ENCODE measurements at places on chromosomes 16 and 17.

DNA sequence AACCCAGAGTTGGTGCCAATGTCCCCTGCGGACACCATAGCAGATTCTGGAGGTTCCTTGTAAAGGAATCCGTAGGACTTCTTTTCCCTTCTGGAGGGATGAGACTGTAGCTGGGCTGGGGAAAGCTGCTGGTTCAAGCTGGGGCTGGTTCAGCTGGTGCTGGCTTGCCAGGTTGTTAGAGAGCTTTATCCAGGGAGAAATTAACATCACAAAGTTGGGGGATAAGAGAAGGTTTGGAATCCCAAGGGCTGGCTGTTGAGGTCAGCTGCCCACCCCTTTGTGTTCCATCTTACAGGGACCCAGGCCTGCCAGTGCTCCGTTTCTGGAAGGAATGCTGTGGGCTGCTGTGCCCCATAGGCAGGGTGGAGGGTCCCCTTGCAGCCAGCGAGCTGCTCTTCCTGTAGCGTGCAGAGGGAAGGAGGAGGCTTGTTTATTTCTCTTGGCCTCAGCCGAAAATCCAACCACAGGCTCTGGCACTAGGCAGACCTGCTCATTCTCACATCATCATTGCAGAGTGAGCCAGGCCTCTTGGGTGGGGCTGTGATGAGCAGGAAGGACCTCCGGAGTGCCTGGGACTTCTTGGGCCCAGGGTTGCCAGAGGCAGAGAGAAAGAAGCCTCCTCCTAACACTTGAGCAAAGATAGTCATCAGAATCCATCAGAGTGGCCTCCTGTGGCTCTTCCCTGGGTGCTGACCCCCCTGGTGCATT is 251.1 kb downstream of the SEC14L1 start:
- DNase-seq = no peak

DNA sequence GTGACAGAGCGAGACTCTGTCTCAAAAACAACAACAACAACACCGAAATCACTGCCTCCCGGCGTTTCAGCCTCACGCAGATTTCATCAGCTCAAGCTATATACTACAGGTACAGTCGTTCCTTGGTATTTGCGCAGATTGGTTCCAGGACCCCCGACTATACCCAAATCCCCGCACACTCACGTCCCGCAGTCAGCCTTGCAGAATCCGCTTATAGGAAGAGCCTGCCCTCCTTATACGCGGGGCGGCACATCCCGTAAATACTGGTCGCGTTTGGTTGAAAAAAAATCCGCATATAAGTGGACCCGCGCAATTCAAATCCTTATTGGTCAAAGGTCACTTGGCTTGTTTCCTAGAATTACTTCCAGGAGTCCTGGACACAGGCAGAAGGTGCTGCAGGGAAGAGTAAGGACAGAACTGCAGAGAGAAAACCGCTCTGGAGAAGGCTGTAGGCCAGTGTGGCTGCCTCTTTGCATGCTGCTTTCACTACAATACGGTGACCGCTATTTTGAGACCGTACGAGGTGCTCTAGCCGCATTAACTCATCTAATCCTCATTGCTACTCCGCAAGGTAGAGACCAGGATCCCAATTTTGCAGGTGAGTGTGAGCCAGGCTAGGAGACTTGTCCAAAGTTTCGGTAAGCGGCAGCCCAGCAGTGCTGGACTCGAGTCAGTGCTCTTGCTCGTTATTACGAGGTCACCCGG is 718 bp downstream of the NDUFAB1 start:
- no peak for DNase-seq

- no peak for DNase-seq
Measured at GRCh38 chr17:70767102-70767701, 597.9 kb downstream of the KCNJ2 start.

DNA sequence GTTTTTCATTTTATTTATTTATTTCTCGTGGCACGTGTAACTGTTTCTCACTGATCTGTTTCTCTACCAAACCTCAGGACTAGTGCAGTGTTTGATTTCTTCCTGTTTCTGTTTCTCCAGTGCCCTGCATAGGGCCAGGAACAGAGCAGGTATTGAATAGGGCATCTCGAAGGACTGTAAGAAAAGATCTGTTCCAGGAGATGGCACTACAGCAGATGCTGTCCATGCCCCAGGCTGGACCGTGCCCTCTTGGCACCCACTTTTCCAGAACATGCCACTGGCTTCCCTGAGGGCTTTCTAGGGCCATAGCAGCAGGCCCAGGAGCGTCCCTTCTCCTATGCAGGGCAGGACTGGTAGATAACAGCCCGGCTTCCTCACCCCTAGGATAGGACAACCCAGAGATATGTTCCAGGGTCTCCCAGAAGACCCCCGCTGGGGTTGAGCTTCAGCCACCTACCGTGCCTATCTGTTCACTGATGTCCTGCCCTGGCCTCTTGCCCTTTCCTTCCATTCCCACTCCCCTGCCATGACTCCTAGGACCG is 4.4 kb downstream of the SNX20 start:
- DNase-seq = no peak

DNA sequence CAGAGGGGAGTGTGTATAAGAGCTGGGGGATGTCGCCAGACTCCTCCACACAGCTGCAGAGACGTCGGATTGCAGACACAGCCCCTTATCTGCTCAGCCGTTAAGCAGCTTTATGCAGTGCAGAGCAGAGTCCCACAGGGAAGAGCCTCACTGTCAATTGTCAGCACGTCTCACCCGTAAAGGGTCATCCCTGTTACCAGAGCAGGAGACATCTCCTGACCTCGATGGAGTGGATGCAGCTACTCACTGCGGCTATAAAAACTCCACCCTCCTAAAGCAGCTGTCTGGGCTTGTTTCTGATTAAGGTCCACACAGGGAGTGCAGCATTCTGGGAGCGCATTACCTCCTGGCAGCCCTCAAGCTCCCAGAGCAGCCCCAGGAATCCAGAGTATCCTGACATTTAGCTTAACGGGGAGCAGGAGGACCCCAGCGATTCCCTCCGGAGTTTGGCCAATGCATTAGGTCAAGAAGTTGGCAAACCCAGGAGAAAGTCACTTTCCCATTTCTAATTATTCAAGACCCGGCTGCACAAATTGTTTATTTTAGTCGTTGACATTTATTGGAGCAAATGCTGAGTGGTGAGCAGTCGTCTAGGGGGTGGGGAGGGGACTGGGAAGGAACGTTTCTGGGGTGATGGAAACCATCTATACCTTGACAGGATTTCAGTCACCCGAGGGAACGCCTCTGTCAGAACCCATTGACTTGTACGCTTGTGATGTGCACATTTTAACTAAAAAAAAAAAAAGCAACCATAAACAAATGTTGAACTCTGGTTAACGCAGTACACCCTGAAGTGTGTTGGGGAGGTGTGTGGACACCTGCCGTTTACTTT is 100.0 kb upstream of the ZNF469 start:
- DNase-seq = no peak

- DNase-seq = no peak
Measured at GRCh38 chr16:60788631-60789030, 1247.6 kb downstream of the CDH8 start.

DNA sequence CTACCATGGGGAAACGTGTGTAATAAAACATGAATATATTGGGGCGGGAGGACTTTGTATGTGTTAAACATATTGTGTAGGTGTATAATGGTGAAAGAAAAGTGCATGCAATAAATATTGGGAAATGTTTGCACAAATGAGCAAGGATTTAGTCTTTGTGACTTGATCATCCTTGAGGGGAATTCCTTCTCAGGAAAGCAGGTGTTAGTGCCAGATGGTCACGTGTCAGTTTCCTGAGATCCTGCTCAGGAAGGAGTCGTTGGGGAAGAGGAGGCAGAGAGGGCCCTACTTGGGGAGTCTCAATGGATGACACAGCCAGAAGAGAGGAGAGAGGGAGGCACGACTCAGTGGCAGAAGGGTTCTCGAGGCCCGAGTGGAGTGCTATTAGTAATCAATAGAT is 53.2 kb downstream of the MSI2 start:
- DNase-seq = no peak

DNA sequence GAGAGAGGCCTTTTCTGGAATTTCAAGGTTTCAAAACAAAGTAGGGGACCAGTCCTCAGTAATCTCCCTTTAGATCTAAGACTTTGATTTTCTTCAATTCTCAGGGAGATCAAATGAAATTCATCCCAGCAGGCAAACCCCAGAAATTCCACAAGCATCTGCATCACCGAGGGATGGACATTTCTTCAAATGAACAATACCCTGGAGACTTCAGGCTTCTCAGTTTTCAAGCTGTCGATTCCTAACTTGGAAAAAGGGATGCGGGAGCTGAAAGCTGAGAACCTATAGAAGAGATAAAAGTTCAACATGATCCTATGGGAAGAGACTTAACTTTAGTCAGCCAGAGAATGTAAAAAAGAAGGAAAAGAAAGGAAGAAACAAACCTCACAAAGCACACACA is 296.9 kb upstream of the CDH5 start:
- DNase-seq = no peak

GRCh38 chr16:75593308-75593707 is 27.1 kb downstream of the GABARAPL2 start:
- no peak for DNase-seq

- DNase-seq = no peak
Measured at GRCh38 chr16:54654429-54654828, 276.2 kb upstream of the IRX5 start.

- DNase-seq = no peak
Measured at GRCh38 chr17:77324227-77324626, 183.5 kb downstream of the SEC14L1 start.

DNA sequence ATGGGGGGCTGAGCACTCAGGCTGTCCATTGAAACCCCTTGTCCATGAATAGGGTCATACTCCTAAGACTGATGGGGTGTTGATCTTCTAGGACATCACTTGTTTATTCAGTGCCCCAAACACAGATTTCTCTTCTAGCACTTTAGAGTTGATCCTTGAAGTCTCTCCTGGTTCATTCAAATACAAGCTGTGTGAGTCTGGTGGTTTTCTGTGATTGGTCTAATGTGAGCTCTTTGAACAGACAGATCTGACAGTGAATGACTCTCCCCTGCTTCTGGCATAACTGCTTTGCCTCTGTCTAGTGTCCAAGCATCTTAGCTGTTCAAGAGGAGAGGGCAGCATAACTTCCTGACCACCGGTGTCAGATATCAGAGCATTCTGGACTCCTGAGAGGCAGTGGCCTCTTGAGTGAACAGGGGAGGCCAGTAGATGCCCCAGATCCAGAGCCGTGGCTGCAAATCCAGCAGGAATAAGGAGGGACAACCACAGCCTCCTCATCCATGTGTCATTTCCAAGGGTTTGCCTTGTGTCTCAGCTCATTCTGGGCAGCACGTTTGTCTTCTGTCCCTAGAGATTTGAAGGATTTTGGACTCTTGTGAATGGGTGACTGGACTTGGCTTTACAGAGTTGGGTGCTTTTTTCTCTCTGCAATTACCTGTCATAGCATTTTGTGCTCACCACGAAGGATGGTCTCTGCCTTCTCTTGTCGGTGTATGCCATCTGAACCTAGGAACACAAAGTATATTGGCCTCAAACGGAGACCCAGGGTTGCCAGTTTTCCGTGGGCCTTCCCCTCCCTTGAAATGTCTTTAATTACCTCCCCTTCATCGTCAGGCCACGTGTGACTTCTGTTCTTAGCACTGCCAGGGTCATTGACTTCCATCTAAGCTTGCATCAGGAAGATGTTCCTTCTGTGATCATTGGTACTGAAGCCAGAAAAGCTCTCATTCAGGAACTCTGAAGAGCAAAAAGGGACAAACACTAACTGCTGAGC is 13.9 kb upstream of the CLEC18C start:
- no peak for DNase-seq

GRCh38 chr17:17713839-17714238 is 32.6 kb downstream of the RAI1 start:
- no peak for DNase-seq

DNA sequence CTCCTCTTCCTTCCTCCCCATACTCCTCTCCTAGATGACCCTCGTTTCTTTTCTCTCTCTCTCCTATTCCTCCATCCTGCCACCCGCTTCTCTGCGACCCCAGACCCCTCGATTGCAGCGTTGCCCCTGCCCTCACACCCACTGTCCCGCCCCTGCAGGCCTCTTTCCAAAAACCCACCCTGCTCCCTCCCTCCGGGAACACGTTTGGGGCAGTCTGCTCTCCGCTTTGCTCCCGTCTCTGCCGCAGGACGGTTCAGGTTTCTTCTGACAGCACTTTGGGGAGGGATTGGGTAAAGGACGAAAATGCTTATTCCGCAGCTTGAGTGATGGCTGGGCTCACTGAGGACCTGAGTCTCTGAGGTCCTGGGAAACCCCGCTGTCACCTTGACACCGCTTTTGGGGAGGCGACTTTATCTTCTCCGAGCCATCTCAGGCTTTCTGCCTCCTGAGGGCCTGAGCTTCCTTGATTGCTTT is 690 bp downstream of the NDE1 start:
- no peak for DNase-seq

DNA sequence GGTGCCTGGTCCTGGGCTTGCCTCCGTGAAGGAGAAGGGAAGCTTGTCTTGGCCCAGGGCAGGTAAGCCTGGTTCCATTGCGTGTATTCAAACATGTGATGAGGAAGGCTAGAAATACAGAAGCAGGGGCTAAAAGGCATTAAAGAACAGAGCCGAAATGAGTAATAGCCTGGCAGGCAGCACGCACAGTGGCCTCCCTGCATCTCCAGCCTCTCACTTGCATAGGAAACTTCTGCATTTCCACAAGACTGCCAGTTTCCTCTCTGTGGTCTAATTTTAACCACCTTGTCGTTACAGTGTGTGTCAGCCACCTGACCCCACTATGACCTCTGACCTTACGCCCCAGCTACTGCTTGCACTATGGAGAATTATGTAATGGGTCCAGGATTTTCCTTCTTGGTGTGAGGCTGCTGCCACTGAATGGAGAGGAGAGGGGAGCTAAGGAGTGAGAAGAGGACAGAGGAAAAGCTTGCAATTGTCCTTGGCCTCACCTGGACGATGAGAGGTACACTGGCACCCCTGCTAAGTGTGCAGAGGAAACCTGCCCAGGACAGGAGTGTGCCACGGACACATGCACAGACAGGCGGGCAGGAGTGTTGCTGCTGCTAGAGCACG is 32.8 kb downstream of the HIC1 start:
- DNase-seq = no peak

- DNase-seq = no peak
Measured at GRCh38 chr17:40243761-40244160, 24.7 kb downstream of the WIPF2 start.

GRCh38 chr16:14606102-14606501 is 24.0 kb downstream of the PARN start:
- DNase-seq = no peak

DNA sequence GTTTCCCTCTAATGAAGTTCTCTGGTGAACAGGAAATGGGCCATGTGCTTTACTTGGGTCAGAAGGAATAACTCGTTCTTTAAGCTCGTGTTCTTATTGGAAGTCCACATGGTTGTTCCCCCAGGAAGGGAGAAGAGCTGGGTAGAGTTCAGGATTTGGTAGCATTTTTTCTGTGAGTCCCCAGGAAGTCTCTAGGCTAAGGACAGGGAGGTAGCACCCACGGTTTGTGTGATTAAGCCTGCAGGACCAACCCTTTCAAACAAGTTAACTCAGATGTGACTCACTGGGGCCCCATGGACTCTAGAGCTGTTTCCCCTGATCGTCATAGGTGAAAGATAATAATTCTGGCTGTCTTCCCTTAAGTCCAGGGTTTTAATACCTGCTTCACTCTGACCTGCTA is 16.4 kb downstream of the SAP30BP start:
- no peak for DNase-seq
